ENCODE measurements at places on chromosomes 5 and 9.

DNA sequence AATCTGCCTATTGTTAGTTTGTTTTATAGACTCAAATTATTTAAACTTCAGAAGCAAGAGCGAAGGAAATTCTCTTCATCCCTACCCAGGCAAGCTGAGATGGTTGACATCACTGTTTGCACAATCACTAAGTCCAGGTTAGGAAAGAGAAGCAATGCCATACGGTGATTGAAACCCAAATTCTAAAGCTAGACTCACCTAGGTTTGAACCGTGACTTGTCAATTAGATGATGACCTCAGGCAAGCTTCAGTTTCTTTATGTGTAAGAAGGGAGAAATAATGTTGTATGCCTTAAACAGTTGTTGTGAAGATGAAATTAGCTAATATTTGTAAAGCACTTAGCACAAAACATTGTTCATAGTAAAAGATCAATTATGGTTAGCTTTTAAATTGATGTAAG is 96.5 kb upstream of the ANKRD55 start:
- DNase-seq = no peak

GRCh38 chr9:105154723-105155191 is 89.7 kb upstream of the SLC44A1 start:
- DNase-seq = no peak

DNA sequence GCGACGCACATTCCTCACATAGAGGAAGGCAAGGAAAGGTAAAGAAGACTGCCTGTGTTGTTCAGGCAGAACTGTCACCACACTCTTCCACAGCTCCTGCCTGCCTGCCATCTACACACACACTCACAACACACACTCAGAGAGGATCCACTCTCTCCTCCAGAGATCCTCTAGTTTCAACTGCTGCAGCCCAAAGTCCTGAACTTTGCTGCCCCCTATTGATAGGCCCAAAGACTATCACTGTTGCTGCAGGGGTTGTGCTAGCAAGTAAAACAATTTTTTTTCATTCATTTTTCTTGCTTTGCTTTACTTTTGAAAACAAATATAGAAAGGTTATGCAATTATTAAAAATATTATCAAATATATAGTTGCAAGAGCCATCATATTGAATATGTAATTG is 5.9 kb upstream of the CFAP90 start:
- no peak for DNase-seq

DNA sequence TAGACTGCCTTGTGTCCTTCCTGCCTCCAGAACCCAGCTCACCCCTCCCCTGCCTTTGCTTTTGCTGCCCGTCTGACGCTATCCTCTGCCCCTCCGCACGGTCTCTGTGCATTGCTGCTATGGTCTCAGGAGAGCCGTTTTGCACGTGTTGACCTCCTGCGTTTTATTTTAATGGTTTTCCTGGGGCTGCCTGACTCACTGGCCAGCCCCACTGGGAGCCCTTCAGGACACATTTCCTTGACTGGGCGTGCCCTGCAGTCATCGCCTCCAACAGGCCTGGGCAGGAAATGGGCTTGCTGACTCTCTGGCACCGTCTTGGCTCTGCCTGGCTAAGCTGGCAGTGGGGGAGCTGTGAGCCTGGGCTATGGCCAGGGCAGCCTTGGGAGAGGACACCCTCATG is 17.9 kb upstream of the ASS1 start:
- DNase-seq = no peak

- no peak for DNase-seq
These were observed 1435.6 kb upstream of the NUDT12 start for GRCh38 chr5:104998169-104998568.

- no peak for DNase-seq
These were observed 294.0 kb downstream of the SEC61B start for GRCh38 chr9:99515895-99516656.

GRCh38 chr5:151022511-151023018 is 2.2 kb downstream of the GPX3 start:
- DNase-seq = no peak

- no peak for DNase-seq
These were observed 32.8 kb downstream of the RUSC2 start for GRCh38 chr9:35522700-35523099.

GRCh38 chr9:133127340-133127981 is 6.4 kb upstream of the RALGDS start:
- DNase-seq = peak; percentile 84

DNA sequence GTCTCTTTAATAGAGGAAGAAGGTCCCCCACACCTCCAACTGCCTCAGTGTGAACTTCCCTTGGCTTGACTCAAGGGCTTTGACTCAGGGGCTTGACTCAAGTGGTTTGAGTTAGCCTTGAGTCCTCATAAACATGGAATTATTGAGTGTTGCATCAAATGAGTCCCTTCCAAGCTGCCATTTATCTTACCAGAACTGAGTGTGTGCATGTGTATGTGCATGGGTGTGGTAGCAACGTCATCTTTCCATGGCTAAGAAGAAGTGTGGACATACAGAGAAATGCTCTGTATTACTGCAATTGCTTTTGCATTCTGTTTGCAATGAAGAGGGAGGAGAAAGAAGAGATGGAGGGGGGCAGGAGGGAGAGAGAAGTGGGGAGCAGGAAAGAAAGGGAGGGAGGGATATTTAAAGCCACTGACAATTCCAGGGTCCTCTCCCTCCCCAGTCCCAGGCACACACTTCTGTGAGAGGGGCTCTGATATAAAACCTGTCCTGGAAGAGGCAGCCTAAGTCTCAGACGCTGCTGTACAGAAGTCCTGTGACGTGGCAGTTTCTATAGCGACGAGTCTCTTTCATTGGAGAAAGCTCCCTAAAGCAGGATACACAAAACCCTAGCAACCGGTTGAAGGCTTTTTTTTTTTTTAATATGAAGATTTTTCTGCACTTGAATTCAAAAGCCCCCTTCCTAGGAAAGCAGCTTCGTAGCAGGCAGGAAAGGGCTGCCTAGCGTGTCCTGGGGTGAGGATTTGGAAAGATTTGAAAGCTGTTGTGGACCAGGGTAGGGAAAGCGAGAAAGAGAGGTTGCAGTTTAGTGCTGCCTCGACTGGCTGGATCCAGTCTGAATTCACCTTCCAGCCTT is 93.3 kb upstream of the MAP1B start:
- DNase-seq = no peak

DNA sequence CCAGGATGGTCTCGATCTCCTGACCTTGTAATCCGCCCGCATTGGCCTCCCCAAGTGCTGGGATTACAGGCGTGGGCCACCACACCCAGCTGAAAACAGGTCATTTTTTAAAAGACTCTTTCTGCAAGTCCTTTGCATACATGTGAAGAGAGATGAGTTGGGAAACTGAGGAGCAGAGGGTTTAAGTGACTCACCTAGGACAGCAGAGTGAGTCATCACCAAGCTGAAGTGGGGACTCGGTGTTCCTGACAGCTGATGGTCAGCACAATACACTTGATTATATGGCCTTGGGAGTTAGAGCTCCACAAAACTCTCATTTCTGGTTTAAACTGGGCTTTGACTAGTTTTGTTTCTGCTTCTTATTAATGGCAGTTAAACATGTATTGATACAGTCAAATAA is 38.1 kb upstream of the SSBP2 start:
- DNase-seq = no peak

- DNase-seq = no peak
These were observed 215.7 kb downstream of the ATPSCKMT start for GRCh38 chr5:10034001-10034400.

DNA sequence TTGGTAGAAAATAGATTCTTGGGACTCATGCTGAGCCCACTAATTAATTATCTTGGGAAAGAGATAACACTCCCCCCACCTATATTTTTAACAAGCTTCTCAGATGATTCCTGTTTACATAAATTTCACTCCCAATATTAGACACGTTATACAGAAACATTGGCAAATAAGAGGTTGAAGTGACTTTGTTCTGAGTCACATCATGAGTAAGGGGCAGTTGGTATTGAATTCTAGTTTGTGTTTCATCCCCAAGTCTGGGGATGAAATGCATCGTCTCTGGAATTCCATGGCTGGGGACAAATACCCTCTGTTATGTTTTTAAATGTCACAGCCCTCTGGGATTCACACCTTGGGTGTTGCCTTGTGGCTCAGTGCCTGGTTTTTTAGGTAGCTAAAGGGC is 41.0 kb downstream of the BASP1 start:
- no peak for DNase-seq

DNA sequence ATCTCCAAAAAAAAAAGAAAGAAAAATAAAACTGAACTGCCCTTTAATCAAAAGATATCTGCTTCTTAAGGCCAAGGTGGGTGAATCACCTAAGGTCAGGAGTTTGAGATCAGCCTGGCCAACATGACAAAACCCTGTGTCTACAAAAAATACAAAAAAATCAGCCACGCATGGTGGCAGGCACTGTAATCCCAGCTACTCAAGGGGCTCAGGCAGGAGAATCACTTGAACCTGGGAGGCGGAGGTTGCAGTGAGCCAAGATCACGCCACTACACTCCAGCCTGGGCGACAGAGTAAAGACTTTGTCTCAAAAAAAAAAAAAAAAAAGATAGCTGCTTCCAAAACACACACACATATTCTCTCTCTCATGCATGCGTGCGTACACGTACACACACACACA is 17.8 kb downstream of the SCAI start:
- DNase-seq = no peak

DNA sequence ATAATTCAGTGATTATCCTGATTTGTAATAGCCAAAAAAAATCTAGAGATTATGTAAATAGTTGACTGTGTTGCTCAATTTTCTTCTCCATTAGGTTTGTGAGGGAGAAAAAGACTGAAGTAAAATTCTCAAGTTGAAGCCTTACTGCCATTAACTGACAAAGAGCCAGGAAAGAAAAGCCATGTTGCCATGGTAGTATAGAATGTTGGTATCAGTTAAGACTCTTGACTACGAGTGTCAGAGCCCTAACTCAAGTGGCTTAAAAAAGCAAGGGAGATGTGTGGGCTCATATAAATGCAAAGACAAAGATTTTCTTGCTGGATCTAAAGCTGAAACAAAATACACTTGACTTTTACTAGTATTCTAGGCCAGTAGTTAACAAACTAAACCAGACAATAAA is 571.7 kb downstream of the KCTD16 start:
- no peak for DNase-seq

- DNase-seq = no peak
These were observed 17.6 kb downstream of the CWC27 start for GRCh38 chr5:64786372-64786771.

- DNase-seq = peak; percentile 50
These were observed 69.2 kb upstream of the S1PR3 start for GRCh38 chr9:88922091-88922490.

GRCh38 chr5:172266676-172267092 is 16.9 kb downstream of the UBTD2 start:
- no peak for DNase-seq

DNA sequence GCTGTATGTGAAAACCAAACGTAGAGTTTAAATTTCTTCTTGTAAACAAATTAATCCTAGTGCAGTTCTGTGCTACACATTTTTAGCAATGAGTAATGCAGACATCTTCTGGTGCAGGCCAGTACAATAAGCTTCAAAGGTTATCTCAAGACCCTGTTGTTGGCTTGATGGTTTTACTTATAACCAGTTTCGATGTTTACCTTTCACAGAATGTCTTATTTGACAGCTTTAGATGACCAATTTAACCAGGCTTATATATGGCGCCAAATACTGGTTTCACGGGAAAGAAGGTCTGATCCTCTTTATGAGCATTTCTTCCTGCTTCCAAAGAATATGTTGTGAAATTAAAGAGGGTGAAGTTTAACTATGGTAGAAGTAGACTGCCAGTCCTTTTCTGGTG is 9.9 kb downstream of the ZFAND5 start:
- DNase-seq = no peak

DNA sequence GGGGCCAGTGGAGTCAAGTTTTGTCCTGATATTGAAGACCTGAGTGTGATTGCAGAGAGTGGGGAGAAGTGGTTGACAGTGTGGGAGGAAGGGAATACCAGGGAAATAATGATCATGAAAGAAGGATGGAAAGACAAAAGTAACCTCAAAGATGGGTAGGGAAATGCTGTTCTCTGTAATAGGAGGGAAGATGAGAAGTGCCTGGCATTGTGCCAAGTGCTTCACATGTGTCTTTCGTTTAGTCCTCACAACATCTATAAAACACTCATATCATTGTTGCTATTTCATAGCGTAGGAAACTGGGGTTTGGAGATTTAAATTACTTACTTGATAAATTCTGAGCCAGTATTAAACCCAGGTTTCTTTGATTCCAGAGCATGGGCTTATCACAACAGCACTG is 472.3 kb downstream of the LRRC70 start:
- DNase-seq = no peak

DNA sequence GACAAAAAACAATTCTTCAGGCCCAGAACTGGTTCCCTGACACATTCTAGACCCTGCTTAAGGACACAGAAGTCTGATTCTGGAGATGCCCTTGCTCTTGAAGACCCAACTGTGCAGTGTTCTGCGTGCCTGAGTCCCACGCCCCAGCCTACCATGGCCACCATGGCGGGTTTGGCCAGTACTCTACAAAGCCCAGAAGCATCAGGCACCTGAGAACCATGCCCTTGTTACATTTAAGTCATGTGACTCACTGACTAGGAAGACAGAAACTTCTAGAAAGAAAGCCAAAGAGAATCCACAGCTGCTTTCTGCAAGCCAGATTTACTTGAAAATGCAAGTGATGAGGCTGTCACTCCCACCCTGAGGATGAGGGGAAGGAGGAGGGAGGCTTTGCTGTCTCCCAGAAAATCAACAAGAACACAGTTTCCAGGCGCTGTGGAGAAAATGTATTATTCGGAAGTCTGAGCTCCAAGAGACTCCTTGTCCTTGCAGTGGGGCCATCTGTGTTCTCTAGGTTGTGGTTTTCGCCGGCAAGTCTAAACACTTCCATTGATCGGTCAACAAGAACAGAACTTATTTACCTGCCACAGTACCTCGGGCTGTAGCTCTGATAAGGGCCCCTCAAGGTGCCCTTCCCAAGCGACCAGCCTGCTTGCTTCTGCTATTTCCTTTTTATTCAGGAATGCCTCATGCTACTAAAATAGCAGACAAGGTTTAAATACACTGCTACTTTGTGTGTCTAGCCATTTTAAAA is 81.3 kb upstream of the DMRT1 start:
- DNase-seq = no peak

GRCh38 chr5:81826128-81826527 is 75.2 kb upstream of the SSBP2 start:
- no peak for DNase-seq

- DNase-seq = no peak
These were observed 2.4 kb downstream of the KIF24 start for GRCh38 chr9:34326690-34327089.

DNA sequence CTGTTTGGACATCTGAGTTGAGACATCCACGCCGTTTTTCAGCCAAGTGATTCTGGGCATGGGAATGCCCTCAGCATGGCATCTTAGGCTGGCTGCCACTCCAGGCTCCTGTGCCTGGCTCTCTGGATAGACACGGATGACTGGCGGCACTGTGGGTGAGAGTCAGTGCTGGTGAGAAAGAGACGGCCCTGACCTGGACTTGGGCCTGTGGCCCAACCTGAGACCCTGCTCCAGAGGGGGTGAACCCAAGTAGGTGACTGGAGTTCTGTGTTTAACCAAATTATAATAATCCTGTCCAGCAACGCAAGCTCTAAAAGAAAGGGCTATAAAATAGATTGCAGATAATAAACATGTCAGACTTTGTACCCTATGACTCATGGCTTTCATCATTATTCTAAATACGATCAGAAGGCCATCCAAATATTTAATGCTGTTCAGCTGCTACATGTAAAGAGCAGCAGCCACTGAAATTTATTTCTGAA is 173.9 kb downstream of the HSPA4 start:
- DNase-seq = no peak

- DNase-seq = peak; percentile 88
These were observed 47.8 kb downstream of the ANXA2R start for GRCh38 chr5:42992088-42992879.

GRCh38 chr5:35003018-35003957 is 44.5 kb downstream of the AGXT2 start:
- peak; percentile 7 for DNase-seq

- DNase-seq = no peak
These were observed 39.7 kb downstream of the PAM start for GRCh38 chr5:102794677-102795331.

Data from CD4-positive, alpha-beta T cell treated with Interferon gamma for 1 hour (primary cell).